Adipocyte (in vitro differentiated cells): ENCODE measurements at places on chromosomes 11 and 22.
A peak's percentile ranks its signal among the peaks of the same experiment; 100 is the strongest.

DNA sequence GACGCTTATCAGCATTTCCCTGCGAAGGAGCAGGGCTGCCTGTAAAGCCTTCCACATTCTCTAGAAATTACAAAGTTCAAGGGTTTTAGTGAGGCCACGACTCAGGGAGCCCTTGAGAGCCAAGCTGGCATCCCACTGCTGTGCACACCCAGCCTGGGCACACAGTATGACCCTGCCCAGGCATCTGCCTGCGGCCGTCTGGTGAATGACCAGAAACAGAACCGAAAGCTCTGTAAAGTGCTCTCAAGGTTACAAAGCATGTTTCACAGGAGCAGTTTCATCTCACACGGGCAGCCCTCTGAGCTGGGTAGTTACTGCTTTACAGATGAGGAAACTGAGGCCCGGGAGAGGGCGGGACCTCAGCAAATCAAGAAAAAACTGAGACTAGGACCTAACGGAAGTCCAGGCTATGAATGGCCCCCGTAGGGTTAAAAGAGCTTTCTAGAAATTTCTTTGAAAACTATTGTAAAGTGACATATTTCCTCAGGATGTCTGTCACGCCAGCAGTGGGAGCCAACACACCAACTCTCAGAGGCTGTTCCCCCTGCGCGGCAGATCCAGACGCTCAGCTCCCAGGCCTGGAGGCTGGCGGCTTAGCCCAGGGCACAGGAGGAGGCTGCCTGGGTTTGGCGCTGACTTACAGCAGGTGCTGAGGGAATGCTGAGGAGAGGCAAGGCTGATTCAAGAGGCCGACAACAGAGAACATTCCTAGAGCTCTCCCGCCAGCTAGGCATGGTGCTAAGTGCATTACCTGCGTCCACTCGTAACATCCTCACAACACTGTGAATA, 7.7 kb upstream of the TCF20 start:
- DNase-seq, result peak; percentile 14

DNA sequence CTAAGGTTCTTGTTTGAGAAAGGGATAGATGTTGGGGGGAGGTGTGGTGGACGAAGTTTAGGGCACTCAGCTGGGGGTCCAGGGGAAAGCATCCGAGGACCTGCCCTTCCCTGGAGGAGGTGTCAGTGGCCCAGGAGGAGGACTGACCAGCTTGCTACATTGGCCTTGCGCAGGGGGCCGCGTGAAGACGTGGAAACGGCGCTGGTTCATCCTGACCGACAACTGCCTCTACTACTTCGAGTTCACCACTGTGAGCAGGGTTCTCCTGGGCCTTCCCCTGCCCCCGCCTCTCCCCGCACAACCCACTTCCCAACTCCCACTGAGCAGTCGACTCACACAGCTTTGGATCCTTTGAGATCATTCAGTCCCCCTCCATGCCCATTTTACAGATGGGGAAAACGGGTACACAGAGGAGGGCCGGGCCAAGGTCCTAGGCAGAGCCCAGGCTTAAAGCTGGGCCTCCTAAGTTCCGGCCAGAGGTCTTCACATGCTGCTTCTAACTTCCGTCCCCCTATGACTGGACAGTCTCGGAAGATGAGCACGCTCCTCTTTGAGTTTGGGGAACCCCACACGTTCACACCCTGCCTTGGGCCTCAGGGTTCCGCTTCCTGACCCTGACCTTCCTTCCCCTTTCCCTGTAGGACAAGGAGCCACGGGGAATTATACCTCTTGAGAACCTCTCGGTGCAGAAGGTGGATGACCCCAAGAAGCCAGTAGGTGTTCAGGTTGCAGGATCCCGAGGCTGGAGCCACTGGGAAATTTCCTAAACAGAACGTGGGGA, 28.7 kb downstream of the CYTH4 start:
- DNase-seq, result no peak

GRCh38 chr11:64096835-64097234, 61.1 kb downstream of the FLRT1 start:
- DNase-seq, result no peak

- DNase-seq, result no peak
Observed at GRCh38 chr11:76689313-76690260, 19.0 kb upstream of the LRRC32 start.

- no peak for DNase-seq
Observed at GRCh38 chr11:2300290-2300935, 1.3 kb downstream of the C11orf21 start.

- no peak for DNase-seq
Observed at GRCh38 chr11:78363024-78363619, 54.5 kb downstream of the GAB2 start.

- DNase-seq, result no peak
Observed at GRCh38 chr11:40732132-40732531, 727.3 kb downstream of the LRRC4C start.

- no peak for DNase-seq
Observed at GRCh38 chr22:49289822-49290679, 537.6 kb downstream of the BRD1 start.

DNA sequence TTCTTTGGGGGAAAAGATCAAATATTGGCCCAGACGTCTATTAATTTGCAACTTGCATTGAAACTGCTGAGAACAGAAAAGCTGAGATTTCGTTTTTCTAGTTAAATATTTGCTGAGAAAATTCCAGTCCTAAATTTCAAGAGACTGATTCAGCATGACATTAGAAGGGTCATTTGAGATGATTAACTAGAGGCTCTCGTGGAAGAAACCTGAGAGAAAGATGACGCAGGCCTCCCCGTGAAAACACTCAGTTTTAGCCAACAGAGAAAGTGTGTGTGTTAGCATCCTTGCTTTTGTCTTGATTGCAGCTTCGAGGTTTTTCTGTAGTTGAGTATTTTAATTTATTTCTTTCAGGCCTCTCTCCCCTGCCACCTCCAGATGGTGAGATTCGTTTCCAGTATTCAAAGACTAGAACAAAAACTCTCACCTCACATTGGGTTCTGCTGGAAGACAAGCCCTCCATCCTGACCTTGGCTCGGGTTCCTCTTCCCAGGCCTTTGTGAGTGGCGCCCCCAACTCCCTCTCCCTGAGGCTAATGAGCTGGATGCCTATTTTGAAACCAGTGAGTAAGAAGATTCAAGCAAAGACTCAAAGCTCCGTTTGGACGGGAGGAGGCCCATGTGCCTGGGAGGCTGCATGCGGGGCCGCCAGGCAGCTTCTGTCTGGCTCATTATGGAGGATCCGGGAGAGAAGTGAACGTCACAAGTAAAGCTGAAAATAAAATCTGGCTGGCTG, 52.4 kb downstream of the CELSR1 start:
- DNase-seq, result peak; percentile 86

DNA sequence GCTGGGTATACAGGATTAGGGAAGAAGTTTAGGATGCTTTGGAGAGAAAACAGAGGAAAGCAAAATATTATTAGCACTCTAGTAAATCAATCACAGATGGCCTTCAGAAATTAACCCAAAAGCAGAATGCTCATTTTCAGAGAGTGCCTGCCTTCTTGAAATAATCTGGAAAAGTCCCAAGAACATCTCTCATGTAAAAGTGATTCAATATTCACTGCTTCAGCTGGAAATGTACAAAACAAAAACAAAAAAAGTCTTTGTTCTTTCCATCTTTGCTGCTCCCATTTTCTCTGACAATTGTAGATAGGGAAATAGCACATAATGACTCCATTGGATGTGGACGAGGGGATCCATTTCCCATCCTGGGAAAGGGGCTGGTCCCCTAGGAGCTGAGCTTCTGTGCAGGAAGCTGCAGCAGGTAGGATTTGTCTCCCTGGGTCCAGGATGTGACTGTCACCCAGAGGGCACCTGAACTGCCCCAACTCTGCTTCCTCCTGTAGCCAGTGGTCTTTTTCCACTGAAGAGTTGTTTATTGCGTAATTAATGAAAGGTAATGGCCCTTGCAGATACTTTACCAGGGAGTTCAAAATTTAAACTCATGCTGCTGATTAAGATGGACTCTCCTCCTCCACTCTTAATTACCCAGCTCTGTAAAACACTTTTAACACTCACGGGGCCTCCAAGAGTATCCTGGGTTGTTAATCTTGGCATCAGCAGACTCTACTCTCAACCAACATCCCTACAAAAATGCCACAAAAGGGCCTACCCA, 57.9 kb downstream of the SC5D start:
- DNase-seq, result no peak

DNA sequence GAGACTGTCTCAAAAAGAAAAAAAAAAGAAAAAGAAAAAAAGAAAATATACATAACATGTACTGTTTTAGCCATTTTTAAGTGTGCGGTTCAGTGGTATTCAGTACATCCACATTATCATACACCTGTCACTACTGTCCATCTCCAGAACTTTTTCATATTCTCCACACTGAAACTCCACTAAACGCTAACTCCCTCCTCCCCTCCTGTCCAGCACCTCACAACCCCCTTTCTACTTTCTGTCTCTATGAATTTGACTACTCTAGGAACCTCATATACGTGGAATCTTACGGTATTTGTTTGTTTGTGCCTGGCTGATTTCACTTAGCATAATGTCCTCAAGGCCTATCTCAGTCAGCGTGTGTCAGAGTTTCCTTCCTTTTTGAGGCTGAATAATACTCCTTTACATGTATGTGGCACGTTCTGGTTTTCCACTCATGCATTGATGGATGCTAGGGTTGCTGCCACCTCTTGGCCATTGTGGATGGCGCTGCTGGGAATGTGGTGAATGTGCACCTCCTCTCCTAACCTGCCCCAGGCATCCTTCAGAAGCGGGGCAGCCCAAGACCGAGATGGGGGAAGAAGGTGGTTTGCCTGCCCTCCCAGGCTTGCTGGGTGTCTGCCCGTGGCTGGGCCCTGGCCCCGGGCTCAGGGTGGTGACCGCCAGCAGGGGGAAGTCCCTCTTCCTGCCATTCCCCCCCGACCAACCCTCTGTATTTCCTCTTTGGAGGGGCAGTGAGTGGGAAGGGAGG, 60.5 kb downstream of the BCR start:
- DNase-seq, result no peak

DNA sequence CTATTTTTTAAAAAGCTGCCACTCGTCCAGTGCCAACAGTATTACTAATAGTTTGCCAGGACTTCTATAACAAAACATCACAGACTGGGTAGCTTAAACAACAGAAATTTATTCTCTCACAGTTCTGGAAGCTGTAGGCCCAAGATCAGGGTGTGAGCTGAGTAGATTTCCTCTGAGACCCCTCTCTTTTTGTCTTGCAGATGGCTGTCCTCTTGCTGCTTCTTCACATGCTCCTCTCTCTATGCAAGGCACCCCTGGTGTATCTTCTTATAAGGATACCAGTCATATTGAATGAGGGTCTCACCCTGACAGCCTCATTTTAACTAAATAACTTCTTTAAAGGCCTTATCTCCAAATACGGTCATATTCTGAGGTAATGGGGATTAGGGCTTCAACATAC, 390.9 kb downstream of the DLG2 start:
- no peak for DNase-seq

DNA sequence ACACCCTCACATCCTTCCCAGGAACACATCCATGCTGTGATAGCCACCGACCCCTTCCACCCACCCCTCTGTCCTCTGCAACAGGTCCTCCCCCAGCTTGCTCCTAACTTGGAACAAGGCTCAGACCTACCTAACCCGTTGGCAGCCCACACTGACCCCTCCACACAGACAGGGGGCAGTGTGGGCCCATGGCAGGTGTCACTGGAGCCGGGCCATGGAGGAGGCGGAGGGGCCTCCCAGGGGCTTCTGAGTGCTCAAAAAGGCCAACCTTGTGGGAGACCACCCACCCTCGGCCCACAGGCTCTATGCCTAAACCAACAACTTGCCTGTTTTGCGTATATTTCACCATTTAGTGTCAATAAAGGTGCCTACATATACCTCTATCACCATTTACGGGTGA, 57.0 kb downstream of the CERK start:
- no peak for DNase-seq

DNA sequence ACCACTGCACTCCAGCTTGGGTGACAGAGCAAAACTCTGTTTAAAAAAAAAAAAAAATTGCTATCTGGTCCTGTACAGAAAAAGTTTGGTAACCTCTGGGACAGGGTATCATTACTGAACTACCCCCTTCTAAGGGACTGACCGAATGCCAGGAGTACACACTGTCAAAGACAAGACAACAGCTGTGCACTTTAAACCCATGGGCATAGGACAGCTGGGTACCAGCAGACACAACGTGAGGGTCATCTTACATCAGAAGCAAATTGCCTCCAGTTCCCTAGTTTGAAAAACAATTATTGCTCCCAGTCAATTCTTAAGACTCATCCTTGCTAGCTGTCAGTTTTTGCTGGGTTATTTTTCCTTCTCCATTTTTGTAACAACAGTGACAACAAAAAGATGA, 17.8 kb downstream of the CD59 start:
- DNase-seq, result no peak

GRCh38 chr11:77179048-77179447, 51.0 kb downstream of the MYO7A start:
- no peak for DNase-seq

GRCh38 chr11:112321501-112322172, 61.0 kb upstream of the PLET1 start:
- peak; percentile 57 for DNase-seq

DNA sequence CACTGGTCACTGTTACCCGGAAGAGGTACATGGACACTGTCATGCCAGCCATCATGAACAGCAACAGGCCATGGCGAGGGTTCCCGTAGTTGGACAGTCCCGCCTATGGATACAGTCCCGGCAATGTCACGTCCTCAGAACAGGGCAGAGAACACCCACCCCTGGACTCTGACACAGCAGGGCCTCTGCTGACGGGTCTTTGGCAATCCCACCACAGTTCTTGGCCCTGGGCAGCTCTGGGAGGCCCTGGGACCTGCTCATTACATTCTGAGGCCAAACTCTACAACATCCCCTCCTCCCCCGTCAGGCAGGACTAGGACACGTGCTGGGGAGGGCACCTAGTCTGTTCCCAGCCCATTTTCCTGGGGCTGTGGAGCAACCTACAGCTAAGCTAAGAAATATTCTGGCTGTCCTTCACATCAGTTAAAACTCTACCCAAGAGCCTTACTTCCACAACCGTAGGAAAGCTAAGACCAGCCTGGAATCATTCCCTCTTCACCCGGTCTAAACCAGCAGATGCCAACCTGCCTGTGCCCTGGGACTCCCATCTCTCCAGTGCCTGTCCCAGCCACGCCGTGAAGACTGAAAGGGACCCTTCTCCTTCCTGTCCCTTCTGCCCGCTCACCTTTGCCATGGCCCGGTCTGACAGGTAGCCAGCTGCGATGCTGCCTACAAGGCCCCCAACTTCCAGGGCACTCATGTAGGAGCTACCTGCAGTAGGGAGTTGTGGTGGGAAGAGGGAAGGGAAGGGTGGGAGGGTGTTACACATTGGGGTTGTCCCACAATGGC, 4.5 kb downstream of the SLC37A4 start:
- DNase-seq, result no peak

DNA sequence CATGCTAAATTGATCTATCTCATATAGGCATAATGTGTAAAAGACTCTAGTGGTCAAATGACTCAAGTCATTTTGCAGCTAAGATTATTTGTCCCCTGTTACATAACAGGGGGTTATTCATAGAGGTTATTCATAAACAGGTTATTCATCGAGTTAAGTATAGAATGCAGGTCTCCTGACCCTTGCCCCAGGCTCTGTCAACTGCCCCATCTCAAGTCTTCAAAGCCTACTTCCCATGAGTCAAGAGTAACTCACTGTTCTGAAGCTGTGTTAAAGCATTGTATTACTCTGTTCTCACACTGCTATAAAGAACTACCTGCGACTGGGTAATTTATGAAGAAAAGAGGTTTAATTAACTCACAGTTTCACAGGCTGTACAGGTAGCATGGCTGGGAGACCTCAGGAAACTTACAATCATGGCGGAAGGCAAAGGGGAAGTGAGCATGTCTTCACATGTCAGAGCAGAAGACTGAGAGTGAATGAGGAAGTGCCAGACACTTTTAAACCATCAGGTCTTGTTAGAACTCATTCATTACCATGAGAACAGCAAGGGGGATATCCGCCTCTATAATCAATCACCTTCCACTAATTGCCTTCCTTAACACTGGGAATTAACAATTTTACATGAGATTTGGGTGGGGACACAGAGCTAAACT, 226.2 kb upstream of the BLID start:
- DNase-seq, result no peak
